Gastrocnemius medialis (tissue), 4 donors: ENCODE measurements at places on chromosomes 4 and X.

- DNase-seq = no peak
Measured at GRCh38 chr4:141511055-141511454, 125.3 kb upstream of the IL15 start.

- no peak for DNase-seq
Measured at GRCh38 chrX:150092549-150092948, 154.3 kb upstream of the EOLA2 start.

DNA sequence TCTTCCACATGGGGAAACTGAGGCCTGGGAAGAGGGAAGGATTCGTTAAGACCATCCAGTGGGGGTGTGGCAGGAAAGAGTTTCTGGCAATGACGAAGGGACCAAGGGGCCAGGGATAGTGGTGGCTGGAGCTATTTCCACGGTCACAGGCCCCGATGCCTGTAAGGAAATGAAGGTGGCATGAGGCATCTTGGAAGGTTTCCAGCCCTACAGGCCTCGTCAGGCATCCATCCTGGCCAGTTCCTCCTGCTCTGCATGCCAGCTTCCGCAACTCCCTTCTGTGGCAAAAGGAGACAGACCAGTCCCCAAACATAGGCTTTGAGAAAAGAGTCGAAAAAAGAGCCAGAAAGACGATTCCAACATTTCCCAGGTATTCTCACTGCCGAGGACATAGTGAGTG lies 9.2 kb upstream of the C4orf50 start:
- DNase-seq = no peak

GRCh38 chr4:74330295-74330750 lies 22.1 kb downstream of the EPGN start:
- no peak for DNase-seq

DNA sequence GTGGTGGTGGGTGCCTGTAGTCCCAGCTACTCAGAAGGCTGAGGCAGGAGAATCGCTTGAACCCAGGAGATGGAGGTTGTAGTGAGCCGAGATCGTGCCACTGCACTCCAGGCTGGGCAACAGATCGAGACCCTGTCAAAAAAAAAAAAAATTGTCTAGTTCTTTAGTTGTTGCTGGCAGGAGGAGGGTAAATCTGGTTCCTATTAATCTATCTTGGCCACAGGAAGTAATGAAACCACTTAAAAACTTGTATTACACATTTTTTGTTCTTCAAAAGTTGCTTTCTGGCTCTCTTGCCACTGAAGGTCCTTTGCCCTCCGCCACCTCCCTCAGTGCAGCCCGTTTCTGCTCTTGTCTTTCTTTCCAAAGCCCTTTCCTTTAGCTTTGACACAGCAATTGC lies 102.9 kb upstream of the ARSJ start:
- DNase-seq = no peak

- no peak for DNase-seq
Measured at GRCh38 chrX:1502241-1502640, 34.7 kb downstream of the P2RY8 start.

DNA sequence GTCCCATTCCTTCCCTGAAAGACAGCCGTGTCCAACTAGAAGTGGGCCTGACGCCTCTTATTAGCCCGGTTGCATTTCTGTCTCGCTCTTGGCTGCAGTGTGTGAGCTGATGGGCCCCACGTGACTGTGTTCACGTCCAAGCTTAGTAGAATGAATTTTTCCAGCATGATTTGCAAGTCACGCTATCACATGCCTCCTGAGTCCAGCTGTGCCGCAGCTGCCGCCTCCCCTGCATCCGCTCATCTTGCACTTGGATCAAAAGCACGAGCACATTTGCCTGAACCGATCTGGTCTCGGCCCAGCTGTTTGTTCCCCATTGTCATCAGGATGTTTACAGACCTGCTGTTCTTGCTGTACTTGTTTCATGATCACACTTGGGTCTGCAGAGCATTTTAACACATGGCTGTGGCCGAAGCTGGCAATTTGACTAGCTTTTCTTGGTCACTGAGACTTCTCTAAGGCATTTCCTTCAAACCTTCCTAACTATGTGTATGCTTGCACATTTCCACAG lies 126.5 kb downstream of the KIT start:
- peak; percentile 68 for DNase-seq

- no peak for DNase-seq
Measured at GRCh38 chrX:1011691-1012283, 200.7 kb downstream of the CRLF2 start.

GRCh38 chr4:4338210-4339001 lies 48.4 kb downstream of the ZBTB49 start:
- no peak for DNase-seq

GRCh38 chrX:38102875-38103274 lies 96.5 kb downstream of the SYTL5 start:
- no peak for DNase-seq

DNA sequence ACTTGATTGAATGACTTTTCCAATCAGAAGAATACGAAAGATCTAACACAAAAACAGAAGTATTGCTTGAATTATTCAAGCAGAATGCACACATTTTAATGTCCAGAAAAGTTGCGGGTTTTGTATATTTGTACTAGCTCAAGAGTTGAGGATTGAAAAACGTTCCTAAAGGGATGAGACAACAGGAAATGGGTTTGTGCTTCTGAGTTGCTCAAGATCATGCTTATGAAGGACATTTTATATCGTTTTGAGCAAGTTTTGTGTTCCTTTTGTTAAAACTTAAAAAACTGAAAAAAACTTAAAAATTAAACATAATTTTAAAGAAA lies 353 bp upstream of the SMIM10 start:
- DNase-seq = no peak

DNA sequence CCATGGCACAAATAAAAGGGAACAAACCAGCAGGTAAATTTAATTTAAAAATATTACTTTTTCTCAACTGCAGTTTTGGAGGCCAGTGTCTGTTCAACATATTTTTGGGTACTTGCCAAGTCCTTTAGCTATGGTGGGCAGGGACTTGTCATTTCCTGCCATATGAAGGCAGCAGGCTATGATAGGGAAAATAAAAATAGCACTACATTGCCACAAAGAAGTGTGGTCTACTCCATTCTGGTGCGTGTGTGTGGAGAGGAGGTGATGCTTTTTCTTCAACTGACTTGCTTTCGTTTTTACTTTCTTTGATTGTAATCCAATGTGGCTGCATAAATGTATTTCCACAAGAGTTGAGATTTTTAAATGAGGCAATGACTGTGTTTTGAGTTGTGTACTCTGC lies 17.2 kb downstream of the GPR174 start:
- DNase-seq = no peak

- DNase-seq = no peak
Measured at GRCh38 chr4:77146186-77147078, 10.6 kb upstream of the CCNG2 start.

DNA sequence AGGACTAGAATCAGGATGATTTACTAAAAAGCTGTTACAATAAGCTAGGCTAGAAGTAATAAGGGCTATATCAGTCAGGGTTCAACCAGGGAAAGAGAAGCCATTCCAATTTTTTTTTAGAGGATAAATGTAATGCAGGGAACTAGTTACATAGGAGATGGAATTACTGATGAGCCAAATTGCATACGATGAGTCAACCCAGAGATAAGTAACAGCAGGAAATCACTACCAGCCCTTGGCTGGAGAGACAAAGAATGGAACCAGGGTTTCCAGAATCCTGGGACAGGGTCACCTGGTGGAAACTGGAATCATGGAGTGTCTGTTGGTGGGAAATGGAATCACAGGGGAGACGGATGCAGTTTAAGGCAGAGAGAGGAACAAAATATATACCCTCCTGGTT lies 13.1 kb upstream of the MAGEA4 start:
- DNase-seq = no peak

DNA sequence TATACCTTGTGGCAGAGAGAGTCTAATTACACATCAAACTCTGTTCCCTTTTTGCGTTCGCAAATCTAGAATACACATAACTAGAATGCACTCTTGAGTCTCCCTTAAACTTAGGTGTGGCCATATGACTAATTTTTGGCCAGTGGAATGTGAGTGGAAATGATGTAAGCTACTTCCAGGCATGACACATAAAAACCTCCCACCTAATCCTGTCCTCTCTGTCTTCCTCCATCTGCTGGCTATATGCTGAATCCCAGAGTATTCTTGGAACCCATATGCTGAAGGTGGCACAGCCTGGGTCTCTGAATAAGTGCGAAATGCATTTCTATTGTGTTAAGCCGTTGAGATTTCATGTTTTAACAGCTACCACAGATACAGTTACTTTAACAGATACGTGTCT lies 269.9 kb upstream of the NRK start:
- no peak for DNase-seq

DNA sequence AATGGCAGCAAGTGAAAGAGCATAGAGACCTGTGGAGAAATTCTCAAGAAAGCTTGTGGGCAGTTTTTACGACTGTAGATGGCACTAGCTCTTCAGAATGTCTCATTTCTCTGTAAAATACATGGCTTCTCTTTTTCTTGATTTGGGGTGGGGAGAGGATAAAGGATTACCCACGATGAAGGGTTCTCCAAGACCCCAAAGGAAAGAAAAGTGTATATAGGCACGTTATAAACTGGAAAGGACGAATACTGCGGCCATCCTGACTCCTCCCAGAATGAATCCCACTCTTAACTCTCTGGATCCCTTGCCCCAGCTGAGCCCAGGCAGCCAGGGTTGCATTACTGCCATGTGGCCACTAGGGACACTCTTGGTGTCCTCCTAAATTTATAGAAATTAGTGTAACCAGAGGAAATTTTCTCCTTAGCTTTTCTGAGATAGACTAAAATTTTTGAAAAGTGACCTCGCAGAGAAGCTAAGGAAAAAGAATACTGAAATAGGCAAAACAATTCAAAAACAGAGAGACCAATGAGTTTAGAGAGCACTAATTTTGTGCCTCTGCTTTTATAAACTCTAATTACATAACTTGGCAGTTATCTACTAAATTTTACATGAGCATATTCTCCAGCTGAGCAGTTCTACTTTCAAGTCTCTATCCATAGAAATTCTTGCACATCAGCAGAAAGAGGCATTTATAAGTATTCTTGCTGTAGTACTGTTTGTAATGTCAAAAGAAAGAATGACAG lies 37.8 kb upstream of the PCDH19 start:
- no peak for DNase-seq

DNA sequence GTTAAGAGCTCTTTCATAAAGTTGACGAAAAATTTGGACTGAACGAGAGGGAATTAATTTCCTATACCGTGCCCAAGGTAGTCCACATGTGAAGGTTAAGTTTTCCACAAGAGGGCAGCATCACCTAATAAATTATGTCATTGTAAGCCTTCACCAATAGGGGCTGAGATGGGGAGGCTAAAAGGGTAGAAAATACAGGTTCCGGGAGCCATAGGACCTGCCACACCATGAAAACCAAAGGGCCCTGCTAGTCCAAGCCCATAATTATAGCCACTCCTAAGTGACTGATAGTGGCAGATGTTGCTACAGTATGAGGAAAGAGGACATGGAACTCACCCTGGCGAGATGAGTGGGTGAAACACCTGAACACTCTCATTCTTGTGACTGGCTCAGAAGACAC lies 122.2 kb downstream of the SHROOM4 start:
- DNase-seq = no peak

DNA sequence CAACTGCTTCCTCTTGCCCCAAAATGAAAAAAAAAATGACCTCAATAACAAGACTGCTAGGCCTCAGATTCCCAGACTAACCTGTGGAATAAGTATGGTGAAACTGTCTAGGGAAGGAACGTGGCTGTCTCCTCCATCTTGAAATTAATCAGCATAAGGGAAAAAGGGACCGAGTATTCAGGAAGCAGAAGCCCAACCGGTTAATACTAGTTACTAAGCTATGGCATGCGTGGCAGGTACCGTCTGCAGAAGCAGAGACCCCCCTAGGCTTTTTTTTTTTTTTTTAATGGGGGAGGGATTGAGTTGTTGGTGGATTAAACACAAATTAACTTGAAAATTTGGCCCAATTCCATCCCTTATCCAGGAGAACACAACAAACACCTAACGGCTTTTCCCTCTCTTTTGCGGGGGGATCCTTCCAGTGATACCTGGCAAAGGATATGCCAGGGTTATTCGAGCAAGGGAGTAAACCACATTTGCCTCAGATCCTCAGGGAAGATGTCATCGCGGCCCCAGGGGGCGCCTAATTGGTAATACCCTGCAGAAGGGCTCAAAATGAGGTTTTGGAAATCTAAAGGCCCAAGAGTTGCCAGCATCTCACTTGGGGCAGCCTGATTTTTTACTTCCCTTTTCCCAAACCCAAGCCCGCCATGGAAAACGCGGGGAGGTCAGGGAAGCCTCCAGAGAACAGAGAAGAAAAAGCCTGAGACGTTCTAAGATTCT lies 893 bp downstream of the RLIM start:
- DNase-seq = peak; percentile 9

- no peak for DNase-seq
Measured at GRCh38 chr4:121070274-121070673, 2.1 kb downstream of the NDNF start.

DNA sequence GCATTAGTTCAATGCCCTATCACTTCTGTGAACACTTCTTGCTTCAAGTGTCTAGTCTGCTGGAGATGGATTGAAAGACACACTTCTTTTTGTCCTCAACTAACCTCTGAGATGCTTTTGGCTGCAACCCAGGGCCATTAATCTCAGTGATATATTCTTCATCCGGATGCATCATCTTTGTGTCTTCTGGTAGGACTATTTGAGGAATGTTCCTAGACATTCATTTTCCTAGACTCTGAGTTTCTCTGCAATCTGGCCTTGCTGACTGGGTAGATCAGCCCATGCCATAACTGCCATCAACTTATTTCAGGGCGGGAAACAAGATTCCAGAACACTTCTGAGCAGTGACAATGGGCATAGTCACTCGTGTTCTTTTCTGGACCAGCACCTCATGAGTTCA lies 329.4 kb downstream of the PDGFC start:
- no peak for DNase-seq

- DNase-seq = no peak
Measured at GRCh38 chrX:43386875-43387274, 269.2 kb upstream of the MAOA start.

GRCh38 chrX:42714981-42715700 lies 62.8 kb downstream of the PPP1R2C start:
- no peak for DNase-seq

GRCh38 chr4:9804918-9805317 lies 23.5 kb downstream of the DRD5 start:
- DNase-seq = no peak

GRCh38 chr4:146439999-146440398 lies 81.7 kb downstream of the SLC10A7 start:
- no peak for DNase-seq

DNA sequence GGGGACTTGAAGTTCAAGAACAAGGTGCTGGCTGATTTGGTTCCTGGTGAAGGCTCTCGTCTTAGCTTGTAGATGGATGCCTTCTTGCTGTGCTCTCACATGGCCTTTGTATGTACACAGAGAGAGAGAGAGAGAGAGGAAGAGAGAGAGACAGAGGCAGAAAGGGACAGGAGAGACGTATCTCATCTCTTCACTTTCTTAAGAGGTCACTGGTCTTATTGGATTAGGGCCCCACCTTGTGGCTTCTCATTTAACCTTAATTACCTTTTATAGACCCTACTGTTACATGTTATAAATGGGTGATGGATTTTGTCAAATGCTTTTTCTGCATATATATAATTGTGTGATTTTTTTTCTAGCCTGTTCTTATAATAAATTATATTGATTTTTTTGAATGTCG lies 1444.2 kb downstream of the ADGRL3 start:
- no peak for DNase-seq
